ENCODE measurements at places on chromosomes 13 and 19.

DNA sequence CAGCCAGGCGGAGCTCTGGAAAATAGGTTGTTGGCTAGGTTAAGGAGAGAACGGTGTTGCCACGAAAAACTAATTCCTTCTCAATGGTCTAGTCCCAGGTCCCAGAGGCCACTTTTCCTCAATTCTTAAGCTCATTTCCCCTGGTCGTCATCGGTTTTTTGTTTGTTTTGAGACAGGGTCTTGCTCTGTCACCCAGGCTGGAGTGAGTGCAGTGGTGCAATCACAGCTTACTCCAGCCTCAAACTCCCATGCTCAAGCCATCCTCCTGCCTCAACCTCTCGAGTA lies 1.2 kb downstream of the SF3A2 start:
- DNase-seq, result no peak

- DNase-seq, result no peak
Observed at GRCh38 chr19:55490478-55491432, 2.5 kb downstream of the SSC5D start.

GRCh38 chr19:39563408-39563807 lies 23.4 kb upstream of the EID2 start:
- DNase-seq, result no peak

- DNase-seq, result no peak
Observed at GRCh38 chr13:43991773-43992201, 112.1 kb downstream of the LACC1 start.

- DNase-seq, result peak; percentile 77
Observed at GRCh38 chr19:50377051-50377461, 799 bp downstream of the NR1H2 start.

DNA sequence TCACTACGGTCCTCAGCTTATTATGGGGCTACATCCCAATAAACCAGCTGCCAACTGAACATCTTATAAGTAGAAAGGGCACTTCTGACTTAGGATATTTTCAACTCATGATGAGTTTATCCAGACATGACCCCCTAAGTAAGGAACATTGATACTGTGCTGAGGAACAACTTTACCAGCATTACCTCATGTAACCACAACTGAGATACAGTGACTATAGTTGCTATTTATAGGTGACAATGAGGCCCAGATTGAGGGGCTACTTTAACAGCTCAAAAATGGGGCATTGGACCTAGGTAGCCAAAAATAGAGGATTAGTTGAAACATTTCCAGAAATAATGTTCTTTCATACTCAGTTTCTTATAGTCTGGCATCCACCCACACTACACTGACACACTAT lies 26.8 kb downstream of the SKA3 start:
- DNase-seq, result no peak

- no peak for DNase-seq
Observed at GRCh38 chr19:10637894-10638293, 12.5 kb downstream of the SLC44A2 start.

DNA sequence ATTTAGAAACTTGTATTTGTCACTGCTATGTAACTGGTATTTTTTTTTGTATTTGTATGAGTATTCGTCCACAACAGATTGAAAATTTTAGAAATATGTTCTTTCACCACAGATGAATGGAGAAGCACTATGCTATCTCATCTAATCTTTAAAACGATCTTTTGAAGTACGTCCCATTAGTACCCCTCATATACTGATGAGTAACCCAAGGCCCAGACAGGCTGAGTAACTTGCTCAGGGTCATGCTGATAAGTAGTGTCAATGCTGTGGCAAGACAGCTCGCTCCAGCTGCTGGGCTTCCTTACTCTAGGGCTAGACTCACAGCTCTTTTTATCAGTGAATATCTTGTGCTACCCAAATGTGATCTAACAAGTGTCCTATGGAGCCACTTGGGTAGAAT lies 154.2 kb downstream of the SUCLA2 start:
- DNase-seq, result no peak

DNA sequence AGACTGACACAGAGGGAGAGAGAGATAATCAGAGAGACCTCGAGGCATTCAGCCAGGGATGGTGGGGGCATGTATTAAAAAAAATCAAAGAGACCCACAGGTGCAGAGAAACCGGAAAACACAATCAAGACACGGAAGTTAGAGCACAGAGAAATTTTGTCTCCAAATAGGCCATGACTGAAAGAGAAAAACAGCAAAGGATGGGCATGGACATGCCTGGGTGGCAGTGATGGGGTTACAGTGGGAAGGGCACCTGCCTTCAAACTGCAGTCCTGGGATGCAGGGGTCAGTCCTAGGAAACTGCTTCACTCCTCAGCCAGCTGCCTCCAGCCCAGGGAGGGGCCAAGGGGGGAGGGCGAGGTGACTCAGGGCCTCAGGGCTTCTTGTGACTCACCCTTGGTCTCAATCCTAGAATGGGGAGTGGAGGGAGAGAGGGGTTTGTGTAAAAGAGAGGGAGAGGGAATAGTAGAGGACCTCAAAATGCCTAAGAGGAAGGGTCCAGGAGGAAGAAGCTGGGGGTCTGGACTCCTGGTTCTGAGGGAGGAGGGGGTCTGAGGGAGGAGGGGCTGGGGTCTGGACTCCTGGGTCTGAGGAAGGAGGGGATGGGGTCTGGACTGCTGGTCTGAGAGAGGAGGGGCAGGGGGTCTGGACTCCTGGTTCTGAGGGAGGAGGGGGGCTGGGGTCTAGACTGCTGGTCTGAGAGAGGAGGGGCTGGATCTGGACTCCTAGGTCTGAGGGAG lies 3.6 kb upstream of the KCNN4 start:
- peak; percentile 57 for DNase-seq

DNA sequence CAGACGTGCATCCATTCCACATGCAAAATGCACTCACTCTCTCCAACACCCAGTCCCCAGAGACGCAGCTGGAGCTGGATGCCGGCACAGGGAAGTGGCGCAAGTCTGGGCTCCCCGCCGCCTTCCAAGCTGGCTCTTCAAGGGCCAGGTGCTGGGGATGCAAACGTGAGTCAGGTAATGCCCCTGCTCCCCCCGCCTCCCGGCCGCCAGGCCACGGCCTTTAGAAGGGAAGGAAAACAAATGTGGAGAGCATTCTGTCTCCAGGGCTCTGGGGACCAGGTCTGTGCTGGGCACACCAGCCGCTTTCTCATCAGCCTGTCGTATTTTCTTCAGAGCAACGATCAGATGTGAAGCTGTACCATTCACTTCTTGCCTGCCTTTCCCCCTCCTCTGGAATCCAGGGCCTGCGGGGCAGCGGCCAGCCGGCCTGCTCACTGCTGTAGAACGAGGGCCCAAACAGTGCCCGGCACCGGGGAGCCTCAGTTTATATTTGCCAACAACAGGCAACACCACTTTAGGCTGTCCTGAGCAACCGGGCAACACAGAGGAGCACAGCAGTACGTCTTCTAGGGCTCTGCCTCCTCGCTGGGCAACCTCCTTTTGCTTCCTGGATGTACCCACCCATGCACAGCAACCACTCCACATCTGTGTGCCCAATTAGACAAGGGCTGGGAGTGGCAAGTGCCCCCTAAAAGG lies 3.8 kb downstream of the RAB20 start:
- no peak for DNase-seq

- DNase-seq, result no peak
Observed at GRCh38 chr19:22609630-22610029, 24.5 kb upstream of the ZNF492 start.

GRCh38 chr13:89878904-89879303 lies 1468.6 kb upstream of the MIR17HG start:
- no peak for DNase-seq

DNA sequence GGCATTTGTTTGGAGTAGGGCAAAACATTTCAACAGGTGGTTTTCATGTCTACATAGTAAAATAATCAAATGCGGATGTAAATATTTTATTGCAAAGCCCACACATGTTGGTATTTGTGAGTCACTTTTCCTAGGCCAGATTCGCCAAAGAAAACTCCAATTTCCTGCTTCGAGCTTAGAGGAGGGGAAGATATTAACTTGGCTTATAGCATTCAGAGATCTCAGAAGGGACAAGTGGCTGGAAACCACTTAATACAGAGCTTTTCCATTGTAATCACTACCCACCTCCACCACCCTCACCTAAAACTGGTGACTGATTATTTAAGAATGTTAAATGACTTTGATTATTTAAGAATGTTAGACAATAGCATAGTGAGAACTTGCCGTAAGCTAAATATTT lies 530.6 kb upstream of the SPRY2 start:
- no peak for DNase-seq

- peak; percentile 3 for DNase-seq
Observed at GRCh38 chr19:30446850-30447552, 74.8 kb downstream of the ZNF536 start.

DNA sequence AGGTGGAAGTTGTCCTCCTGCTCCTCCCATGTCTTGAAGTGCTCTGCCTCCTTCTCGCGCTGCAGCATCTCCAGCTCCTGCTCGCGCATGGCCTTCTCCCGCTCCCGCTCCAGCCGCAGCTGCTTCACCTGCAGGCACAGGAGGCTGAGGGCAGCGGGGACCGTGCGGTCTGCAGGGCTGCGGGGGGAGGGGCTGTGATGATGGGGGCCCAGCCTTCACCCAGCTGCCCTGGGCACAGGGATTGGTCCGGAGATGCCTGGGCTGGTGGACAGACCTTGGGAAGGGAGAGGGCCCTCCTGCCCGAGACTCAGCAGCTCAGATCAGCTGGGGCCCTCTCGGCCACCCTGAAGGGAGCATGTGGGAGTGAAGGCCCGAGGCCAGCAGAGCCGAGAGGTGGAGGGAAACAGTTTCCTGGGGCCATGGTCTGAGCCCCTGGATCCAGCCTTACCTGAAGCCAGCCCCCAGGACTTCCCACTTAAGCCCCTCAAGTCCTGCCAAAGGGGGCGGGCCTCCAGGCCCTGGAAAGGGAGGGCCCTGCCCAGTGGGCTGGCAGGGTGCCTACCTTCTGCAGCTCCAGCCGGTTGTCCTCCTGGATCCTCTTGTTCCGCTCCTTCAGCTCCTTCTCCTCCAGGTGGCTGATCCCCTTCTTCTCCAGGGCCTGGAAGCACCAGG lies 6.3 kb downstream of the CACTIN start:
- DNase-seq, result no peak

GRCh38 chr13:97228850-97229521 lies 6.9 kb downstream of the MBNL2 start:
- DNase-seq, result no peak

- no peak for DNase-seq
Observed at GRCh38 chr19:54877471-54877870, 3.4 kb downstream of the FCAR start.

DNA sequence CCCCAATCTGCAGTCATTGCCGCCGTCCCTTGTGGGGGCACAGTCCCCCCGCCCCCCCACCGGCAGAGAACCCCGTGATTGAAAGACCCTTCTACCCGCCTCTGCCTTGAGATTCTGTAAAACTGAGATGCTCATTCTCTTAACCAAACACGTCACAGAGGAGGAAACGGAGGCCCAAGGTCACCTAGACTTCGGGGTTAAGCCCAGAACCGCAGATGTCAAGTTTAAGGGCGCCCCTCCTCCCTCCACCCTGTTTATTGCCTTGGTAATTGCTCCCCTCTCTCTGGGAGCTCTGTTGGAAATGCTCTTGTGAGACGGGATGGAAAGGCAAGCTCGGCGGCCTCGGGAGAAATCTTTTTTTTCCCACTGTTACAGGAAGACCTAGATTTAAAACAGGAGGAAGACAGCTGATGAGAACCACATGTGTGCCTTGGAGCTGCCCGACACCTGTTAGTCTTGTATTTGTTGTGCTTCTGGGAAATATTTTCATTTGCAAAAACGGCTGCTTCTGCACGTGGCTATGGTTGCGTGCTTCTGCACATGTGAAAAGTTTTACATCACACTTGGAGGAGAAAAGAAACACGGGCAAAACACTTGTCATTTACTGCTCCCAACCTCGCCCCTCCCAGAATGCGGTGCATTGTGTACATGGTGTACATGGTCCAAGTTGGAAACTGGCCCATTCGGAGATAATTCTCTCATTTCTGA lies 1.1 kb upstream of the MED26 start:
- peak; percentile 8 for DNase-seq

DNA sequence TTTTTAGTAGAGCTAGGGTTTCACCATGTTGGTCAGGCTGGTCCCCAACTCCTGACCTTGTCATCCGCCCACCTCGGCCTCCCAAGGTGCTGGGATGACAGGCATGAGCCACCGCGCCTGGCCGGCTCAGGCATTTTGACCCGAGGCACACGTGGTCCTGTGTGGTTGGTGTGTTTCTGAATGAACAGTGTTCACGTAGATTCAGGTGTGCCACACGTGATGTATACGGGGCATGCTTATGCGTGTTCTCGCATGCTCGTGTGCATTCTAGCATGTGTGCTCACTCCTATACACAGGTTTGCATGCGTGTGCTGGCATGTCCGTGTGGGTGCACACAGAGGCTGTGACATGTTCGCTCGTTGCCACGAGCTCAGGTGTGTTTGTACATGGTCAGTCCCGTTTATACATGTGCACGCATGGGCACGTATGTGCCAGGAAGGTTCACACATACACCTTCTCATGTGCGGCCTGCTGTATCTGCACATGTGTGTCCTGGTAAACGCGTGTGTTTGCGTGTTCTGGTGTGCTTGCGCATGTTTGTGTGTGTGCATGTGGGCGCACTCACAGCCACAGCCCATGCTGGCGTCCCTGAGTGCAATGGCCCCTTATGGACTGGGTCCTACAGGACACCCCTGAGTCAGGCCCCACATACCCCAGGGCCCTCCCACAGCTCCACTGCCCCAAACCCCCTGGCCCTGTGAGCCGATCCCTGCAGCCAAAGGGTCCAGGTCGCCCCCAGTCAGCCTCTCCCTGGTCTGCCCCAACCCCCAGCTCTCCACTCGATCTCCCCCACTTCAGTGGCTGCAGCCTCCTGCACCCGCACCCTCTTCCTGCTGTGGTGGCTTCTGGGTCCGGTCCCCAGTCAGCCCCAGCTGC lies 20.6 kb upstream of the TCF3 start:
- no peak for DNase-seq

DNA sequence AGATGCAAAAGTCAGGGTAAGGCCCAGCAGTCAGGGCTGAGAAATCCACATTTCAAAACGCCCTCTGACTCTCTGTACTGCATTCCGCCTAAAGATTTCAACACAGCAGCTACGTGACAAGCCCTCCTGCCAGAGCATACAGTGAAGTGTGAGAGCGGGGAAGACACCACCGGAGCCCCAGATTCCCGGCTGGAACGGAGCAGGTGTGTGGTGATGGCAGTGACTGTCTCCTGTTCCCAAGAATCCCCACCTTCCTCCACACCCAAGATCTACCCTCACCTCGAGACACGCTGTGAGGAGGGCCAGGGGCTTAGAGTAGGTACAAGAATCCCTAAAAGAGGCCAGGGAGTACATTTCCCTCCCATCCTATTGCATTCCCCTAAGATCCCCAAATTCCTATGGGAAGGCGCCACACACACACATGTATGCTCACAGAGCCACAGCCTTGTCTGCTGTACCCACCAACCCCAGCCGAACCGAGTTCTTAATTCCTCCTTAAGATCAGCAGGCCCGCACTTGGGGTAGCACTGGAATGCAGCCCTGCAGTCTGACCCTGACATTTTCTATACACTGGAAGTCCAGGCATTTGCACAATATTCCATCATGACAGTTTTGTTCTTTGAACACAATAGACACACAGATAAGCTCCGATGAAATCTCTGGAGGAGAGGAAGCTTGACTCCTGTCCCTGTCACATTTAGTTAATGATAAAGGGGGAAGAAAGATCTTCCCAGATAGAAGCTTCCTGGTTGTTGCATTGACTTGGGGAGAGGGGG lies 102.9 kb downstream of the FOXO1 start:
- no peak for DNase-seq

Data from HT-29 (cell line).